Uterus (tissue), 4 donors: ENCODE measurements at places on chromosomes 6 and 20. TPM values are rescaled to one million over a fixed set of nuclear protein-coding genes. Genes with fewer than 3 reads are reported as not detected.

- no peak for DNase-seq
Observed at GRCh38 chr6:122806291-122806690, 17.2 kb downstream of the SMPDL3A start.

- peak; percentile 44 for DNase-seq
Observed at GRCh38 chr6:41367700-41368099, 32.3 kb downstream of the NCR2 start.

DNA sequence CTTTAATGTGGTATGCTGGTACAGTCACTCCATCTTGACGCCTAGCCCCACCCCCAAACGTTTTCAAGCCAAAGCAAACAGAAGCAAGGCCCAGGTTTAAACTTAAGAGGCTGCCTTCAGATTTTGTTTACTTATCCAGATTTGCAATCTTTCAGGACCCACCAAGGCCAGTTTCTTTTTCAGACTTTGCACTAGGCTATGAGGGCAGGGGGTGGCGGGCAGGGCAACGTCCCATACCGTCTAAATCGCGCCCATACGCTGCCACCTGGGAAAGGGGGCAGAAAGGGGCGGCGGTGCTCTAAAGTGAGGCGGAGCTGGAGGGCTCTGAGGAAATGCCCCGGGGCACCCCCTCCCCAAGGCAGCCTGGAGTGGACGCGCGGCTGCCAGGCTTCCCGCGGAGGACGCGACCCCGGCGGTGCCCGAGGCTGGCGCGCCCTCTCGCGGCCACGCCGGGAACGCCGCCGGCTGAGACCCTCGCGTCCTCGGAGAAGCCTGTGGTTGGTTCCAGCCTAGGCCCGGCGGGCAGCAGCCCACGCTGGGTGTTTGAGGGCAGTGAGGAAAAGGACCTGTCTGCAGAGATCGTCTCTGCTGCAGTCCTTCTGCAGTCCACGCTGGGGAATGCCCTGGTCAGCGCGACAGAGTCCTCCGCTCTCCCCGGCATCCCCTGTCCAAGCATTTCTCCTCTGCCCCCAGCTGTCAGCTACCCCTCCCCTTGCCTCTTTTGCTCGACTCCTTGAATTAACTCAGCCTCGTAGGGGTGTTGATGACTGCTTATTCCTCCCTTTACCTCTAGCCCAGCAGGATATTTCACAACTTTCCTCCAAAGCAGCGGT lies 129.2 kb upstream of the PRND start:
- DNase-seq: peak; percentile 53

Gene EDN3
- not detected for total RNA-seq

DNA sequence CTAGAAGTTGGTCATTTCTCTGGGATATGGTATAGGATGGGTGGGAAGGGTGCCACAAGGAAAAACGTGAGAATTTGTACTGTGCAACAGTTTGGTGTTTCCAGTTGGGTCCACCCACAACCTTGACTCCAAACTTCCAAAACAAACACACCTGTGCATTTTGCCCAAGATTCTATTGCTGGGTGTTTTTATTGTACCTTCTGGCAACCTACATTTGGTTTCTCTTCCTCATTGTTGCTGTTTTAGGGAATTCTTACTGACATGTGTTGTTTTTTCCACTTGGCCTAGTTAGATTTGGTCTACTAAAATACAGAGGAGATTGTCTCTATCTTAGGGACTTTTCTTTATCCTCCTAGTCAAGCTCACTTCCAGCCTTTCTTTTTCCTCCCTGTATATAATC lies 16.7 kb downstream of the TULP4 start:
- DNase-seq: no peak
